ENCODE measurements at places on chromosomes 13 and 19.

DNA sequence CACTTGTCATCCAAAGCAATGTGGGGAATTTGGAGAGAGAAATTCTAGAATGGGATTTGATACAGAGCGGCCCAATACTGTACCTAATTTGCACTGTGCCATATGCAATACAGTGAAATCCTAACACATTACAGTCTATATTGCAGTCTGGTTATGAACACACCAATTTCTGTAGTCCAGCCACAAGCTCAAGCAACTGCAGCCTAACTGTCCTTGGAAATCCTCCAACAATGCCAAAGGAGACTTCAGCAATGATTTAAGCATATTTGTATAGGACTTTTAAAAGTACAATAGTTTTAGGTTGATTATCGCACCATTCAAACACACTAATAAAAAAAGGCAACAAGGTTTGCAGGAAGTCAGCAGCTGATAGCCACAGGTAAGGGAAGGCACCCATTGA, 17.3 kb downstream of the DIAPH3 start:
- DNase-seq: no peak

DNA sequence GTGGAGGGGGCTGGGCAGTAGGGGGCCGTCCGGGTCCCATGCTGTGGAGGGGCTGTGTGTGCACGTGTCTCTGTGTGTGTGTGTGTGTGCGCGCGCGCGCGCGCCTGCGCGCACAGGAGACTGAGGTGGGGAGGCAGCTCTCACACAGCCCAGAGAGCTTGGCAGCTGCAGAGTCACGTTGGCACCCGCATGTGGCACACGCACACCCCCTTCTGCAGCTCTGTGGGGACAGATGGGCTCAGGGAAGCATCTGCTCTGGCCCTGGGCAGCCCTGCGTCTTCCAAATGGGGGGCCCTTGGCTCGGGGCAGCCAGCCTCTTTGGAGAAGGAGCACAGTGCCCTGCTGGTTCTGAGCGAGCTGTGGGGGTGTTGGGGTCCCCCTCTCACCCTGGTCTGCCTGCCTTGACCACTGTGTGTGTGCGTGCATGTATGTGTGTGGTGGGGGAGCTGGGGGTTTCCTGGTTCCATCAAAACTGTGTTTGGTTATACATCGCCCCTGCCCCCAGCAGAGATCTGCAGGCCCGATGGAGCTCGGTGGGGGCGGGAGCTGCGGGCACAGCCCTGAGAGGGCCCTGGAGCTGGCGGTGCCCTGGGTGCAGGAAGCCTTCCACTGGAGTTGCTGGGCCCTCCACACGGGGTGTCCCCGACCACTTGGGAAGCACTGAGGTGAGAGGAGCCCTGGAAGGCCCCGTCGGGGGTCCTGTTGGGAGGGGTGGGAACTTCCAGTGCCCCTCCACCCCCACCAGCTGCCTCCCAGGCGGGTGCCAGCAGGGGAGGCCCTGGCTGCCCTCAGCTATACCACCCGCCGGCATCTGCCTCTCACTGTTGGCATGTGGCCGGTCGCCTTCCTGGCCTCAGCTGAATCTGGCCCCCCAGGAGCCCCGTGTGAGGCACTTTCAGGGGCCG, 67.1 kb downstream of the KDM4B start:
- no peak for DNase-seq

GRCh38 chr13:97583907-97584497, 150.0 kb downstream of the RAP2A start:
- DNase-seq: no peak

DNA sequence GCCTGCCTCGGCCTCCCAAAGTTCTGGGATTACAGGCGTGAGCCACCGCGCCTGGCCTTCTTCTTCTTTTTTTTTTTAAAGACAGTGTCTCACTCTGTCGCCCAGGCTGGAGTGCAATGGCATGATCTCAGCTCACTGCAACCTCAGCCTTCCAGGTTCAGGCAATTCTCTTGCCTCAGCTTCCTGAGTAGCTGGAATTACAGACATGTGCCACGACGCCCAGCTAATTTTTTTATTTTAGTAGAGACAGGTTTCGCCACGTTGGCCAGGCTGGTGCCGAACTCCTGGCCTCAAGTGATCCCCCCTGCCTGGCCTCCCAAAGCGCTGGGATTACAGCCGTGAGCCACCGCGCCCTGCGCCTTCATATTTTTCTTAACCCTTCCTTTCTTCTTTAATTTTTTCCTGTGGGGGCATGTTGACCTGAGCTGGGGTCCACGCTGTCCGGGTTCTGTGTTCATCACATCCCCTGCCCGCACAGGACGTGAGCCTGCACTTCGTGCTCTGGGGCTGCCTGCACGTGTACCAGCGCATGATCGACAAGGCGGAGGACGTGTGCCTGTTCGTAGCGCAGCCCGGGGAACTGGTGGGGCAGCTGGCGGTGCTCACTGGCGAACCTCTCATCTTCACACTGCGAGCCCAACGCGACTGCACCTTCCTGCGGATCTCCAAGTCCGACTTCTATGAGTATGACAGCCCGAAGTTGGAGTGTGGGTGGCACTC, 14.1 kb downstream of the PNPLA6 start:
- DNase-seq: no peak

GRCh38 chr13:49608651-49609331, 19.5 kb upstream of the ARL11 start:
- no peak for DNase-seq

- DNase-seq: no peak
These were observed 38.7 kb downstream of the SIAH3 start for GRCh38 chr13:45812695-45813372.

GRCh38 chr19:4393947-4394590, 6.3 kb downstream of the SH3GL1 start:
- DNase-seq: no peak

- DNase-seq: no peak
These were observed 62.0 kb upstream of the C13orf46 start for GRCh38 chr13:114035583-114036531.

GRCh38 chr13:75687150-75687763, 51.1 kb downstream of the LMO7 start:
- DNase-seq: no peak

- DNase-seq: no peak
These were observed 295.9 kb downstream of the SUCLA2 start for GRCh38 chr13:47705185-47705584.

DNA sequence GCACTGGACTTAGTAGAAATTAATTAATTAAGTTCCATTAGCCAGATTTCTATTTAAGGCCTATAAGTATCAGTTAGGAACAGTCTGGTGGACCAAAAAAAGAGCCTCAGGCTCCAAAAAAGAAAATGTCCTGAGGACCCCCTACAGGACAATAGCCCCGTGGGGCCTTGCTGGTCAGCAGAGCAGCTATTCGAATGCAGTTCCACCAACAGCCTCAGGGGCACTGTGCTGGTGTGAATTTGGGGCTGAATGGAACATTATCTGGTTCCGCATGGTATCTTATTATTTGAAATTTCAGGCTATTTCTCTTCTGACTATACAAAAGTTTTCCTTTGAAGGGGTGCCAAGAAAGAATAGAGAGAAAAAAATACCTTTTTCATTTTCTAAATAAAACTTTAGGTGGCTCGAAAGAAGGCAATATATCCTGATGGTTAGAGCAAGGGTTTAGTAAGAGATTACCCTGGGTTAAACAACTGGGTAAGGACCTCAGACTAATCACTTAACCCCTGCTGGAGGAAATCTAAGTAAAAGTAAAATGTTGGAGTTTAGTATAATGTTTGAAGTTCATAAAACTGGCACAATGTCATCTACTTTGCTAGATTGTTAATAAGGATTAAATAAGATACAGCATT, 147.2 kb downstream of the MIPEP start:
- DNase-seq: no peak

Measured in activated CD4-positive, alpha-beta T cell treated with anti-CD3 and anti-CD28 coated beads, Interleukin-2, amount 50 U/mL, for 4 hours (primary cell).